NCI-H187 (cell line): ENCODE measurements at places on chromosomes 7 and 10.

DNA sequence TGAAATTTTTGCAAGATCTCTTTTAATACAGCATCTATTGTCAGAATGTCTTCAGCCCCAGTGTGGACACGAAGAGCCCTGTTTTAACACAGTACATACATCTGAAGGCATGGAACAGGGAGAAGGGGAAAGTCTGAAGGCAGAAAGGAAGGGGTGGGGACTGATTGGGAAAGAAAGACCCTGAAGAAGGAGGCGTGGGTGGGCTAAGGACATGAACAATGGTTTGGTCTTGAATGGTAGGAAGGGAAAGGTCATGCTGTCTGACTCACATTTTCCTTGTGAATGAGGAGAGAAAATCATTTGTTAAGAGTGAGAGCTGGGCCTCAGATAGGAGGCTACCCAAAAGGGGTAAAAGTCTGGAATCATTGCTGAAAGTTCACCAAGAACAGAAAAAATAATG is 297.1 kb downstream of the GALNT17 start:
- DNase-seq, result no peak

DNA sequence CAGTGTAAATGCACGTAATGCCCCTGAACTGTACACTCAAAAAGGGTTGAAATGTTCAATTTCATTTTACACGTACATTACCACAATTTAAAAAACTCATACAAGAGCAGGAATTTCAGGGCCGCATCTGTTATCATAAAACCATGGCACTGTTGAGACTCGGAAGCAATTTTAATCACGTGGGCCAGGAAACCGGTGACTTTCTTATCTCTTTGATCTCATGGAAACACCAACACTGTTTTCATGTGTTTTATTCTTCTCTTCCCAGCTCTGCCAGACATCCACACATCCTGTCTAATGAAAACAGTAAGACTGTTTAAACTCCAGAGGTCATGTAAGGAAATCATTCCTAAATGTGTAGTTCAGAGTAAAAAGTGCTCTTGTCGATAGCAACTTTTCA is 35.9 kb downstream of the PTPRE start:
- no peak for DNase-seq

- no peak for DNase-seq
Observed at GRCh38 chr10:95531994-95532399, 29.2 kb downstream of the SORBS1 start.

GRCh38 chr10:14032406-14032998 is 298.2 kb downstream of the FRMD4A start:
- no peak for DNase-seq

- DNase-seq, result no peak
Observed at GRCh38 chr10:24086296-24087086, 122.4 kb upstream of the KIAA1217 start.

GRCh38 chr7:73899731-73900142 is 38.8 kb downstream of the TMEM270 start:
- DNase-seq, result no peak

DNA sequence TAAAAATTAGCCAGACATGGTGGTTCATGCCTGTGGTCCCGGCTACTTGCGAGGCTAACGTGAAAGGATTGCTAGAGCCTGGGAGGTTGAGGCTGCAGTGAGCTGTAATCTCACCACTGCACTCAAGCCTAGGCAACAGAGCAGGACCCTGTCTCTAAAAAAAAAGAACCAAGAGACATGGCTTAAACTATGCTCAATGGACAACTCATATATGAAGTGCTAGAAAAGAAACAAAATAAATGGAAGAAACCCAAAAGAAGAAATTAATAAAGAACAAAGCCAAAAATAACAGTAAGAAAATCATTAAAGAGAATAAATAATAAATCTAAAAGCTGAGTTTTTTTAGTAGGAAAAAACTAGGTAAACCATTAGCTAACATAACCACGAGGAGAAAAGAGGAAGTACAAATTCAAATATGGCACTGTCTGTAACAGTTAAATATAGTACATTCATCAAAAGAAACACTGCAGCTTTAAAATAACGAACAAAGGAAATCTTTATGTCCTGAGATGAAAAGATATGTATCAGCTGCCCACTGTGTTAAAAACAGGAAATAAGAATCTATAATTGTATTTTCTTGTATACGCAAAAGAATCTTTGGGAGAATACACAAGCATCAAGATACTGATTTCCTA is 48.7 kb downstream of the UPF2 start:
- DNase-seq, result no peak

GRCh38 chr10:86480571-86480970 is 41.0 kb downstream of the WAPL start:
- DNase-seq, result no peak

DNA sequence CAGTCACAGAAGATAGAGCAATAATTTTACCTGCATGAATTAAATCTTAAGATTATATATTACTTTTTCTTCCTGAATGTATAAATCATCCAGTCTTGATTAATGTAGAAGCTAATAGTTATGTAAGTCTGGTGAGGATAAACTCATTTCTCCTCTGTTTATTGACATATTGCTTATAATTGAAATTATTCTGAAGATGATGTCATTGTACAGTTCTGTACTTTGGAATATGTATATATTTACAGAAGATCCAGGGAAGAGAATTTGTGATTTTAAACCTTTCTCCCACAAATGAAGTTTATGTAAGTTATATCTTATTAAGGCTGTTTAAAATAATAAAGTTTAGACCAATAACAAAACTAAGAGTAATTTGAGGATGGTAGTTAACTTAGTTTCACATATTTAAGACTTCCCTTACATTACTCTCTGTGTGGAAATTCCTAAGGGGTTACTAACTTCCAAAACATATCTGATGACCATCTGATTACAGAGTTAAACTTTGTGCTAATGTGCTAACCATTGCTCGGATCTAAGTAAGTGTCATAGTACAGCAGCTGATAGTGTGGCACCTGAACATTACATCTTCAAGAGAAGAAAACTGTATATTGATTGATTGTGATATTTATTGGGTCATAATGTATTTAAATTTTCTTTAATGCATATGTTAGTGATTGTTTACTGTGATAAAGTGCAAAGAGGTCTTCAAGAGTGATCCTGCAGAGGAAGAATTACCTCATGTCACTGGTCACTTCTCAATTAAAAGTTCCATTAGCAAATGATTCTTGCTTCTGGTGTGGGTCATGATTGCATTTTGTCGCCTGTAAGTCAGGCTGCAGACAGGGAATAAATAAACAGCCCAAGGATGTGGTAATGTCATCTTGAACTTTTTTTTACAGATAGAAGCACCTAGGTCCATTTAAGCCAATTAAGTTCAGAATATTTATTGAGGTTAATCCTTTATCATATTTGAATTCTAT is 96.9 kb downstream of the UBE3C start:
- no peak for DNase-seq

DNA sequence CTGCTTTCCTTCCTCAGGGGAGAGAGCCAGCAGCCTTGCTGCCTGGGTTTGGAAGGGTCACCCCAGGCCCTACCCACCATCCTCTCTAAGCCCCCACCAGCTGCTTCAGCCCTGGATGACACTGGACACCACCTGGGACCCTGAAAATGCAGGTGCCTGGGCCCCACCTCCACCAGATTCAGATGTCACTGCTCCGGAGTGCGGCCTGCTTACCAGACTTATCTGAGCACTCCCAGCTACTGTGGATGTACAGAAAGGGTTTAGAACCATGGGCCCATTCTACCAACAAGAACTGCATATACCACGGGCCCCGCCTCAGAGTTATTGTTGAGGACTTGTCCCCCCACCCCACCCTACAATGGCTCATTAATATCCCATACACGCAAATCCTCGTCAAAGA is 172.3 kb downstream of the PTPRN2 start:
- DNase-seq, result no peak

- no peak for DNase-seq
Observed at GRCh38 chr10:43137717-43138020, 576 bp upstream of the CSGALNACT2 start.

GRCh38 chr10:71840958-71841335 is 10.1 kb downstream of the PSAP start:
- no peak for DNase-seq

DNA sequence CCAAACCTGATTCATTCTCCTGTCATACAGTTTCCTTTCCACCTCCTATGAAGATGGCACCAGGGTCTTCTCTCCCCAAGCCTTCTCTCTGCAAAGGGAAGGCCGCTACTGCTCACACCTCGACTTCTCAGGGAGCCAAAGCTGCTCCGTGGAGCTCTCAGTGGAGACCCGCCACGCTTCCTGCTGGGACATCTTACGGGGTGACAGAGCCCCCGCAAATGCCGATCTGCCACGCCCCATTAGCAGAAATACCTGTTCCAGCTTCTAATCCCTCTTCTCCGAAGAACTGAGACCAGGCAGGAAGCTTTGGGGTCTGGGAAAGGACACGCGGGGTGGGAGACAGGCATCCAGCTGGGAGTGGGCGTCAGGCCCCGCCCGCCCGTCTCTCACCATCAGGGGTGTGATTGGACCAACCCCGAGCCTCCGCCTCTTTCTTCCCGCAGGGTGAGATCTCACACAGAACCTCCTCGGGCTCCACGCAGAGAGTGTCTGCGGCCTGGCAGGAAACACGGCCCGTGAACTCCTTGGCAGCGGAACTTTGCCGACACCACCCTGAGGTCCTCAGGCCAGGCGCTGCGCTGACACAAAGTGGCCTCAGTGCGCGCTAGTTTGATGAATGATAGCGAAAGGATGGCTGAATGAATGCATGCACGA is 12.0 kb upstream of the CALML5 start:
- DNase-seq, result no peak

DNA sequence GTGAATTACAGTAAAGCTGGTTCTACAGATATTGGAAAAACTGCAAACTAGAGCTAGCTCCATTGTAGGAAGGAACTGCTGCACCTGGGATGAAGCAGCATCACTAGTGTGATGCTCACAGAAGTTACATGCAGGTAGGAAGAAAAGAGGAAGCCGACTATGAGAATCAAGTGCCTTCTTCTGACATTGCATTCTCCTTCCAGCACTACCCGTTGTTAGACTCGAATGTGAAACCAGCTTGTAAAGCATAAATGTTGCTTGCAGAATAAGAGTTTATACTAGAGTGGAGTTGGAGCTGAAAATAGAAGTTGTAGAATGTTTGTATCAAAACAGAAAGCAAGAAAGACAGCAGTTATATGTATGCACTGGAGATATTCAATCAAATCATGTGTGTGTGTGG is 49.9 kb downstream of the TRIM24 start:
- DNase-seq, result no peak

DNA sequence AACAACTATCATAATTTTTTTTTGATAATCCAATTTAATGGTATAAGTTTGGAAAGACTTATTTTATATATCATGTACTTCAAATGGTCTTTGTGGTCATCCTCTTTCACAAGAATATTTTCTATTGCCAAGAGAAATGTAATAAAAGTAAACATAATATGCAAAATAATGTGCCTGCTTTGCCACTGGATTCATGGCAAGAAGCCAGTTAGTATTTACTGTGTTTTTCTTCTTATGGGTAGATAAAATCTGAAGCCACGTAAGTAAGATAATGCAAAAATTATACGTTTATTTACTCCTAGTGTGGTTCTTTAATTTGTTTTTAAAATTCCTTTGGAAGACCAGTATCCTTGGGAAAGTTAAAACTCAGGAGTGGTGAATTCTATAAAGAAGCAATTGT is 258.5 kb downstream of the ARL4A start:
- no peak for DNase-seq

DNA sequence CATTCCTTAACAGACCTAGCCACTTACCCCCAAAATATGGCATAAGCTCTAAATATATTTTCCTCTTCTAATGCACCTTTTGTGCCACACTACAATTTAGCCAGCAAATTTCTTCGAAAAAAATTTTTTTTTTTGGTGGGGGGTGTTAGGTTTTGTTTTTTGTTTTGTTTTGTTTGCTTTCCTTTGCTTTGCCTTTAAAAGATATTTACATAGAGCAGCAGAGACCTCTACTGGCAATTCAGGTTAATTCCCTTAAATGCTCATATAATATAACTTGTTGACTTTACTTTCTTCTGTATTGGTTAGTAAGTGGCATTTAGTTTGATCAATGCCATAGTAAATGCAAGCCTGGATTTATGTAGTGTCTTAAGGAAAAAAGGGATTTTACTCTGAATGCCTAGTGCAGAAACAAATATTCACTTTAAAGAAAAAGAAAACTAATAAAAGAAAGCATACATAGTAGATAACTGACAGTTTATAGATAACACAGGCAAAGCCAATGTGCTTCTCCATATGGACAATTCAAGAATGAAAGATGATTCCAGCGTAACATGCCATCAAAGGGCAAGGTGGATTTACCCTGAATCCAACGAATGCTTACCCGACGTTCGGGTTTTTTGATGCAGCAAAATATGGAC is 1250.6 kb downstream of the GATA3 start:
- no peak for DNase-seq

DNA sequence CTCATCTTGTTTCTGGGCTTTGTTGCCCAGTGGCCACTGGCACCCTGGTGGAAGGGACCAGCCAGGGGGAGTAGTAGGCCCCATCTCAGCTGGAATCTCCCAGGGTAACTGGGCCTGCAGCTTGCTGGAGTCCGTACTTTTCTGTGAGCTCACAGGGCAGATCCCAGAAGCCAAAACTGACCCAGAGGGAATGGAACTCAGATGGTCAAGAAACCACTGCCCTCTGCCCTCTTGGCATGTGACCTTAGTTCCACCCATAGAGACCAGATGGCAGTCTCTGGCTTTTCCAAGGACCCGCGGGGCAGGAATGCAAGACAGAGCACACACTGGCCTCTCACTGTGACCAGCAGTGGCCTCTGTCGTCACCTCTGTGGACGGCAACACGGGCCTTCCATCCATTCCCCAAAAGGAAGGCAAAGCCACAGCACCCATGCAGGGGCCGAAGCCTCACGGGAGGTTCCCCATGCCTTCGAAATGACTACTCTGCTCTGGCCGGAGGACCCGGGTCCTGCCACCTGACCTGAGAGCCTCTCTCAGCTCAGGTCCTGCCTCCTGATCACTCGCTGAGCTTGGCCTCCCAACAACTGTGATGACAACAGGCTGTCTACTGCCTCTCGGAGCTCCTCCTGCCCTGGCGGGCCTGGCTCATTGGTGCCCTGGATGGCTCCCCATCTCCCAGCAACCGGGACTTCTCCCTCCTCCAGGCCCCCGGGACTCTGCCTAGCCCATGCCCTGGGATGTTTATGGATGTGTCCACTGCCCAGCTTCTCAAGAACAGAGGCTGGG is 29.9 kb downstream of the MYL10 start:
- DNase-seq, result no peak

DNA sequence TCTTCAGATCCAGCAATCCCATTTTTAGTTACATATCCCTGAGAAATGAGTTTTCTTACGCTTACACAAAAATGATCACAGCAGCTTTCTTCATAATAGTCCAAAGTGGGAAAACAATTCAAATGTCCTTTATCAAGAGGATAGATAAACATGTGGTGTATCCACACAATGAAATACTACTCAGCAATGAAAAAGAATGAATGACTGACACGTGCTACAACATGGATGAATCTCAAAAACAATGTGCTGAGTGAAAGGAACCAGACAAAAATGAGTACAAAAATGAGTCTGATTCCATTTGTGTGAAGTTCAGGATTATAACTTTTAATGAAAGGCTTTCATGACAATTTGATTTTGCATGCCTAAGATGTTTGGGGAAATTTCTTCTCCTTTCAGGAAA is 139.1 kb downstream of the WNT2 start:
- no peak for DNase-seq

- no peak for DNase-seq
Observed at GRCh38 chr7:110960811-110961210, 130.1 kb upstream of the LRRN3 start.
